ENCODE measurements at places on chromosomes 5 and 9. TPM values are rescaled to one million over a fixed set of nuclear protein-coding genes. Genes with fewer than 3 reads are reported as not detected.

SLC6A18 gene
- not detected for total RNA-seq

QRFP gene
- not detected for total RNA-seq

IFNA4 gene
- total RNA-seq: not detected

SLC23A1 gene
- not detected for total RNA-seq

ADAMTSL2 gene
- under 0.01 TPM for total RNA-seq

SCAI gene
- total RNA-seq: 9.7 TPM

GRIN3A gene
- not detected for total RNA-seq

IL9 gene
- not detected for total RNA-seq

C1QTNF2 gene
- 2.3 TPM for total RNA-seq

SV2C gene
- not detected for total RNA-seq

NDFIP1 gene
- 67.4 TPM for total RNA-seq

SLC6A19 gene
- not detected for total RNA-seq

PITX1 gene
- 3.1 TPM for total RNA-seq

AQP7 gene
- total RNA-seq: 0.26 TPM

Measured in fibroblast of lung (primary cell).